ENCODE measurements at places on chromosomes 7 and 10.
A peak's percentile ranks its signal among the peaks of the same experiment; 100 is the strongest.

DNA sequence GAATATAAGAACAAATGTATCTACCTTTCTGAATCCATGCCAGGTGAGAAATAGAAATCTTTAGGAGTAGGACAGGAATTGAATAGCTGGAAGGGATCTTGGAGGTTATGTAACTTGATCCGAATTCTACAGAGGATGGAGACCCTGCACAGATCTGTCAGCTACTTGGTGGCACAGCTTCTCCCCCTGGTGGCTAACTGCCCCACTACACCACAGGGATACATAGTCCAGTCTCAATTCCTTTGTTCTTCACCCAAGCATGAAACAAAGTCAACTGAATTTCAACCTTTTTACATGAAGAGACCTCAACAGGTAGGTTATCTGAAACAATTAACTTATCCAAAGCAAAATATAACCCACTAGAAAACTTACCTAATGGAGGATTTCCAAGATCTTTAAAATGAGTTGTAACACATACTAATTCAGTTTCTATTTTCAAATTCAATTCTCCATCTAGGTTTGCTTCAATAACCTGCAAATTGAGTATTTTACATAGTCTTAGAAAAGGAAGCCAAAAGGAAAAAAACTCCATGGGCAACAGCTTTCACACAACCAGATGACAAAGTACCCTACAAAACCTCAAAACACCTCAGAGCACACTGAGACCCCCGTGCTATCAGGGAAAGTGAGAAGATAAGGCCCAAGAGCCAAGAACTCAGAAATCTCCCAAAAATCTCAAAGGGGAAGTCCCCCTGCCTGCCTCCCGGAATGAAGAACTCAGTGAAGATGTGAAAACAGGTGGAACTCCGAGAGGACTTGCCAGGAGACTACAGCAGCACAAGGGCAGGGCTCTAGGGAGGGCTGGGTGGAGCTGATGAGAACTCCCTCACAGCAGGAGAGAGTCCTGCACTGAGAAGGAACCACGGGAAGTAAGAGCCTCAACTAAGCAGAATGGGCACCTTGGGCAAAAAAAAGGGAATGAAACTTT lies 10.3 kb downstream of the HUS1 start:
- DNase-seq = peak; percentile 69

- no peak for DNase-seq
These were observed 171.2 kb downstream of the REEP3 start for GRCh38 chr10:63692220-63692896.

GRCh38 chr7:22855049-22855392 lies 32.4 kb upstream of the TOMM7 start:
- DNase-seq = no peak

GRCh38 chr7:2643386-2644219 lies 11.8 kb downstream of the TTYH3 start:
- DNase-seq = no peak

DNA sequence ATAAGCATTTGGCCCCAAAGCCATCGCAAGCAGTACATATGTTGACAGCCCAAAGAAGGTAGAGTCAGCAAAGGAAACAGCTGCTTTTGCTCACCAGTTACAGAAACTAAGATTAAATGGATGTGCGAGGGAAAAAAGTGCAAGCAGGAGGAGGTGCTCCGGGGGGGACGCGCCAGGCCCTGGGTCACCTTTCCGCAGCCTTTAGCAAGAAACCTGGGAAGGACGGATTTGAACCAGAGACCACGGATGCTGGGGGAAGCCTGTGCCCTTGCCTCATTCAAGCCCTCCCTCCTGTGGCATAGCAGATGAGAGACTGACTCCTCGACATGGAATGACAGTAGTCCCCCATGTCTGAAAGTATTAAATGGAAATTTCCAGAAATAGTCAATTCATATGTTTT lies 405.6 kb upstream of the PRKCQ start:
- DNase-seq = no peak

DNA sequence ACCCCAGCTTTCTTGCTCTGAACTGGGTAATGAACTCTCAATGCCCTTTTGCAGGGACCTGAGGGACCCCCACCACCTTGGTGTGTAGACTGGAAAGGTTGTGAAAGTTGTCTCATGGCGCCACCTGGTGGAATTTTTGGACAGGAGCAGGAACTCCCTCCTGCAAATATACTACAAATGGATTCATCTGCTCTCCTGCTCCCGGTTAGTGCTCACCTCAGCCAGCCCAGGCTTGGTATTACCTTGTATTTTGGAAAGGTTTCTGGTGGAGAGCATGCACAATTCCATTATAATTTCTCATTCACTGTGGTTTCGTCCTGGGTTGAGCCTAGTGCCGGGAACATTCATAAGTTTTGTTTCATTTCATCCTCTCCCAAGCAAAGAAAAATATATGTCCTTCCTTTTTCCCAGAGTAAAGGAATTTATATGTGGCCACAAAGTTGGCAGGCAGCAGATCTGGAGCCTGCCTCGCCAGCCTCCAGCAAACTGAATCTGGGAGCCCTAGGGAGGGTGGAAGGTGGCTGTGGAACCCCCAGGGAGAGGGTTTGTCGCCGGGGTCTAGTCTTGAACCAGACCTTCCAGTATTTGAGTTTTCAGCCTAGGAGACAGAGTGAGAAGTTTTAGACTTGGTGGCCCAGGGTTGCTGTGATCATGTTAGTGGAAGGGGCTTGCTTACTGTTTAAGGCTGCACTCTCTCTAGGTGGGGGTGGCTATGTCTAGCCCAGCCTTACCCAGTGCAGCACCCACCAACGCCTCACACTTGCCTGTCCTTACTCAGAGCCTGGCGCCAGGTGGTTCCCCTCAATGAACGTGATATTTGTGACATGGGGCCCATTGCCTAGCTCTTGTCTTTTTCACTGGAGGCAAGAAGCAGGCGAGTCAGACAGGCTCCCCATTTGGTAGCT lies 9.5 kb downstream of the FAM241B start:
- peak; percentile 70 for DNase-seq

GRCh38 chr10:121524157-121524817 lies 74.0 kb downstream of the FGFR2 start:
- no peak for DNase-seq

- no peak for DNase-seq
These were observed 46.3 kb downstream of the PDK4 start for GRCh38 chr7:95549818-95550529.

DNA sequence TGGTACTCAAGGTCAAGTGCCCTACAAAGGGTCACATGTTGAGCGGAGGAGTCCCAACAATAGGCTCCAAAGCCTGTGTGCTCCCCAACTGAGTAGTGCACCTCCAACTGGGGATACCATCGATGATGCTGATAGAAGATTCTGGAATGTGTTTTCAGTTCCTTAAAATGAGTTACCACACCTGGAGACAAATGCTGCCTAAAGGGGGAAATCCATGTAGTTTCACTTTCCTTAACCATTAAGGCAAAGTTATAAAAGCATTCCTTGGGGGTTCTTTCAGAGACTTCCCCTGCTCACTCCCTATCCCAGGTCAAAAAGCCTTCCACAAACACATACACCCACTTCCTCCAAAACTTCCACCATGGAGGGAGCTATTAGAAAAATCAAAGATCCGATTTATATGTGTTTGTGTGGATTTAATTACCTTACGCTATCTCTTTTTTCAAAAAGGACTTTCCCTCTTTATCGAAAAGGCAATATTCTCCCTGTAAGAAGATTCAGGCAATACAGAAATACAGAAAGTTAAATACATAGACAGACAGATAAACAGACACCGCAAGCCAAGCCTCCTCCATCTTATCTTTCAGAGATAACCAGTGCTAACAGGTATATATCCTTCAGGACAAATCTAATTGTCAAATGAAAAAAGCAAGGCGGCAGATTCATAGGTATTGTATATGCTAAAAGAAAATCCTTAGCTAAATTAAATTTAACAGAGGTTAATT lies 135.9 kb upstream of the ASAH2 start:
- no peak for DNase-seq

DNA sequence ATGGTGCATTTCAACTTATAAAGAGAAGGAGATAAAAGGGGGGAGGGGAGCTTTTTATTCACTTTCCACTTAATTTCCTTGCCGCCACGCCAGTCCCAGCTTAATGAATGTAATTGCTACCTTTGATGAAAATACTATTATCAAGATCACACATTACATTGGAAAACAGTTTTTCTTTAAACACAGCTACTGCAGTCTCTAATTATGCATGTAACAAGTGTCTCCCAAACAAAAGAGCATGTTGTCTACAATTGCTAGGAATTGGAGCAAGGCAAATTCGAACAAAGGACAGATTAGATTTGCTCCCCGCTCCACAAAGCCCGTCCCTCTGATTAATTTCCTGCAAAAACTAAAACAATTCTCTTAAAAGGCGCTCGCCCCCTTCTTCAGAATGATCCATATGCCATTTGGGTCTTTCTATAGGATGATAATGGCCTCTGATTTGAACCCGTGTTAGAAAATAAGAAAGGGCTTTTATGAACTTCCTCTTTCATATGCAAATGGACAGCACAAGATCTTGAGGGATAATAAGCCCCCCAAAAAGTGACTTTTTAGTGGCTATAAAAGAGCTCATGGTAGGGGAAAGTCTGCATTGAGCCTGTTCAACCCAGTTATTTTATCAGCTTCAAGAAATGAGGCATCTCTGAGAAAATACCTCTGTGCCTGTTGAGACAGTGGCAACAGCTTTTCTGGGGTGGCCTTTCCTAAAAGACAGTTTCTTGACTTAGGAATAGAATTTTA lies 60.6 kb downstream of the ACADSB start:
- DNase-seq = no peak

DNA sequence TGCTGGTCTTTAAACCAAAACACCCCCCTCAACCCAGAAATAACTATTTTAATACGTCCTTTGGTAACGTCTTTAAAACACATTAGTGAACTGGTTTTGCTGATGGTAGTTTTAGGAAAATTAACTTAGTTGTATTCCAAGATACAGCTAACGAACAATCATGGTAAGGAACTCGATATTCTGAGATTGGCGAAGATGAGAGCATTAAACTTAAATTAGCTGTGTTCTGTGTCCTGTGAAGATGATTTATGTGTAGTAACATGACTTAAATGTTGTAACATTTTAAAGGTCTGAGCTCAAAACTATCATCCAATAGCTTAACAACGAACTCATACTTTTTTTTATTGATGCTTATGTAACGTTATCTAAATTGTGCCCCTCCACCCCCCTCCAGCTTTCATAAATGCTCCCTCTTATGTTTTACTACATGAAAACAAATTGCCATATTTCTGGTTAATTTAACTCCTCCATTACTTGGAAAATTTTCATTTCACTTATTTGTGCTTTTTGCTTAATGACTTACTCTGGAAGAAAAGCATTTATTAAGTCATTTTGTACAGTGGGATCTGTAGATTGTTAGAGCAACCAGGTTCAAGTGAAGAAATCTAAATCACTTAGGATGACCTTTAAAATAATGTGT lies 1.7 kb downstream of the SDK1 start:
- no peak for DNase-seq

- DNase-seq = no peak
These were observed 283.8 kb downstream of the PTEN start for GRCh38 chr10:88147000-88147798.

DNA sequence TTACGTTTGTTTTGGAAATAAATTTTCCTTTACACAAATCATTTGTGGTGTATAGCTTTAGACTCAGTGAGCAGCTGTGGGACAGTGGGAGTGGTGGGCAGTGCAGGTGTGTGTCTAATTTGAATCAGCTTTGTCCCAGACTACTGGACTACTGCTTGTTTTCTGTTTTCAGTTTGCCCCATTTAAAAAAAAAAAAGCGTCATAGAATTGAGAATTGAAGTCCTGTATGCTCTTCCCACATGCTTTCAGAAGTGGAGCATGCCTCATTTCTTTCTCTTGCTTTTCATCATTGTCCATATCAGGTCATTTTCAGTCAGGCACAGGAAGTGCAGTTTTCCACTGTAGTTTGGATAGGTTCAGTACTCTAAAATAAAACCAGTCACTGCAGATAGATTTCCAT lies 66.1 kb downstream of the SHH start:
- no peak for DNase-seq

GRCh38 chr7:3140834-3141233 lies 97.2 kb upstream of the CARD11 start:
- DNase-seq = no peak

- no peak for DNase-seq
These were observed 69.0 kb downstream of the ADD3 start for GRCh38 chr10:110076559-110077318.

GRCh38 chr10:1022413-1022812 lies 3.2 kb downstream of the IDI2 start:
- DNase-seq = no peak

DNA sequence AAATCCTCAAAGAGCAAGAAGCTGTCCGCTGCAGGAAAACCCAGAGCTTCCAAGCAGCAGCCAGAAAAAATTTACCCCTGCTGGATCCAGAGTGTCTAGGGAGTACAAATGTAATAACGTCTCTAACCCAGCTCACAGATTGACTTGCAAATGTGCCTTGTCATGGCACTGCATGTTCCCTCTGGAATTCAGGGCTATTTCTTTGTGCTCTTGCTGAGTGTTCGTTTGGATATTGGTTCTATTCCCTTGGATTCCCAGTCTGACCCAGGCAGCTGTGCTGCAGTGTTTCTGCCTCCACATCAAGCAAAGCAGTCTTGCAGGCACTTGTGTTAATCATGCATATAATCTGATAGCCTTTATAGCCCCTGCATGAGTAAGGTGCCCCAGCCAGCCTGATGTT lies 209.9 kb upstream of the GHITM start:
- DNase-seq = no peak

Data from stimulated activated naive CD8-positive, alpha-beta T cell treated with anti-CD3 and anti-CD28 coated beads, Interleukin-15, Interleukin-2, amounts not matched to agents 100 U/mL and 50 U/mL, for 24 hours (primary cell).